ENCODE measurements at places on chromosomes 16 and 17.

DNA sequence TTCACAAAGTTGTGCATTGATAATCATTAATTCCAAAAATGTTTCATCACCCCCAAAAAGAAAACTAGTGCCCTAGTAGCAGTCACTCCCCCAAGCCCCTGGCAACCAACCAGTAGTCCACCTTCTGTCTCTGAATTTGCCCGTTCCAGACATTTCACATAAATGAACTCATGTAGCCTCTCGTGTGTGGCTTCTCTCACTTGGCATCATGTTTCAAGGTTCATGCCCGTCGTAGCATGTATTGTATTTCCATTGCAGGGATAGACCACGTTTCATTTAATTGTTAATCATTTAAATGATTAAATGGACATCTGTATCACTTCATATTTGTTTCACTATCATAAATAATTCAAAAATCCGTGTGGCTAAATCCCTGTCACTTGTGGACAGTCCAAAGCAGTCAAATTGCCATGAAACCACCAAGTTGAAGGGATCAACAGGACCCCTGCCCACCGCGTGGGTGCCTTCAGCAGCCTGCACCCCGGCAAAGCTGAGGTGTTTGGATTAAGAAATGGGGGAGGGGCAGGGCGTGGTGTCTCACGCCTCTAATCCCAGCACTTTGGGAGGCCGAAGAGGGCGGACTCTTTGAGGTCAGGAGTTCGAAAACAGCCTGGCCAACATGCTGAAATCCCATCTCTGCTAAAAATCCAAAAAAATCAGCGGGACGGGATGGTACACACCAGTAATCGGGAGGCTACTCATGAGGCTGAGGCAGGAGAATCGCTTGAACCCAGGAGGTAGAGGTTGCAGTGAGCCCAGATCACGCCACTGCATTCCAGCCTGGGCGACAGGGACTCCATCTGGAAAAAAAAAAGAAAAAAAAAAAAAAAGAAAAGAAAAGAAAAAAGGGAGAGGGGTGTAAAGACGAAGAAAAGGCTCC is 8.7 kb upstream of the FLYWCH2 start:
- H3K36me3 ChIP-seq, result no peaks in the 10 kb centered on the region
- H3K4me1 ChIP-seq, result peaks cover 6% of the 10 kb centered on the region
- no peak overlapping the region for H3K27ac ChIP-seq
- DNase-seq, result no peak

DNA sequence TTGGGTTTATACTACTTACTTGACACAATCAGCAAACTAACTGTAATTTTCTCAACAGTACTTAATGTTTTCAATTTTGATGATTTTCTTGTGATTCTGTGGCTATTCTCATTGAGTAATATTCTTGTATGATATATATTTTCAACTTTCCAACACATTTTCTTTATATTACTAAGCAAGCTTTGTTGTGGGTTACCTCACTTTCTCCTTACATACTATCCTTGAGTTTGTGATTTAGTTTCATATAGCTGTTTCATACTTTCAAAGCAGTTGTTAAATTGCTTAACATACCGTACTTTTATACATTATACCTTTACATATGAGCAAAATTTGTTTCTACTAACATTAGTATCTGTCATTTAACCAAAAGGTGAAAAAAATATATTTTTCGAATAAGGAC is 197.1 kb downstream of the BCAS3 start:
- no peaks in the 10 kb centered on the region for H3K36me3 ChIP-seq
- H3K27me3 ChIP-seq, result peaks cover 4% of the 10 kb centered on the region
- no peak for DNase-seq
- H3K4me3 ChIP-seq, result no peak overlapping the region
- no peak overlapping the region for H3K27ac ChIP-seq

DNA sequence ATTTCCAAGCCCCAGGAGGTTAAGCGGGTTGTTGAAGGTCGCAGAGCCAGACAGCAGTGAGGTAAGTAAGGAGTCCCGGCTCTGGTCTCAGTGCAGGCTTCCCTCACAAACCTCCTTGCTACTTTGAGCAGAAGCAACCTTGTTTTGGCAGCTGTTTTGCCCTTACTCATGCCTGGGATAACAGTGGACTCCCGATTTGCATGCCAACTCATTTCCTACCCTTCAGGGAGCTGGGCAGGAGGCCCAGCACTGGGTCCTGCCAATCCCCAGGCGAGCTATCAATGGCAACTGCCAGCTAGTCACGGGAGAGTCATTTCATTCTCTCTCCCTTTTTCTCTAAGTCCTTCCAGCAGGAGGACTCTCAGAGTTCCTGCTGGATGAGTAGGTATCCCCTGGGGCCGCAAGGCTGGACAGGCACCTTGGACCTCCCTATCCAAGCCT is 72.0 kb upstream of the KSR1 start:
- H3K4me1 ChIP-seq, result peaks cover 16% of the 10 kb centered on the region
- H3K36me3 ChIP-seq, result no peaks in the 10 kb centered on the region
- H3K27ac ChIP-seq, result no peak overlapping the region
- no peak overlapping the region for H3K4me3 ChIP-seq

- peak; percentile 48 for DNase-seq
- peaks cover 64% of the 10 kb centered on the region for H3K27me3 ChIP-seq
- H3K27ac ChIP-seq, result peak overlapping the region; percentile 98
These were observed 1.2 kb upstream of the CBX4 start for GRCh38 chr17:79840269-79840988.

- H3K27ac ChIP-seq, result no peak overlapping the region
- no peak for DNase-seq
- peaks cover 15% of the 10 kb centered on the region for H3K4me1 ChIP-seq
- H3K4me3 ChIP-seq, result no peak overlapping the region
- H3K27me3 ChIP-seq, result peaks cover 18% of the 10 kb centered on the region
- H3K36me3 ChIP-seq, result no peaks in the 10 kb centered on the region
These were observed 87.8 kb downstream of the PLXDC1 start for GRCh38 chr17:39063681-39064069.

- no peaks in the 10 kb centered on the region for H3K36me3 ChIP-seq
- peaks cover 4% of the 10 kb centered on the region for H3K4me1 ChIP-seq
- no peak overlapping the region for H3K4me3 ChIP-seq
- H3K27me3 ChIP-seq, result peaks cover 79% of the 10 kb centered on the region
These were observed 35.1 kb upstream of the SLC38A10 start for GRCh38 chr17:81329927-81330883.

DNA sequence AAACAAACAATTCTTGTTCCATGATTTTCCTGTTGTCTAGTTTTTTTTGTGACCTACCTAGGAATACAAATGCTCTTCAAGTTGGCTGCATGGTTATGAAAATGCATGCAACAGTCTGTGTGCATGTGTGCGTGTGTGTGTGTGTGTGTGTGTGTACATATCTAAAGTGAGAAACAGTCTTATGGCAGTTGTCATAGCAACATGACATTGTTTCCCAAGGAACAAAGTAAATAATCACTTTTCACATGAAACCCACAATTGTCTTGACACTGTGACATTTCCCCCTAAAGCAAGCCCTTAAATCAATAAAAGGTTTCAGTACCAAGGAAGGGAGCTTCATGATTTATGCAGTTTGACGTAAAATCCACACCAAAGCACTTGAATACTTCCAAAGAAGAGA is 758.4 kb downstream of the CDH8 start:
- no peak overlapping the region for H3K4me3 ChIP-seq
- H3K27me3 ChIP-seq, result no peaks in the 10 kb centered on the region
- H3K36me3 ChIP-seq, result no peaks in the 10 kb centered on the region
- H3K4me1 ChIP-seq, result no peaks in the 10 kb centered on the region

- no peaks in the 10 kb centered on the region for H3K4me1 ChIP-seq
- H3K36me3 ChIP-seq, result peaks cover 16% of the 10 kb centered on the region
- H3K27me3 ChIP-seq, result peaks cover 12% of the 10 kb centered on the region
- no peak overlapping the region for H3K4me3 ChIP-seq
- H3K27ac ChIP-seq, result no peak overlapping the region
- no peak for DNase-seq
These were observed 90.3 kb upstream of the BCAR1 start for GRCh38 chr16:75341564-75342307.

DNA sequence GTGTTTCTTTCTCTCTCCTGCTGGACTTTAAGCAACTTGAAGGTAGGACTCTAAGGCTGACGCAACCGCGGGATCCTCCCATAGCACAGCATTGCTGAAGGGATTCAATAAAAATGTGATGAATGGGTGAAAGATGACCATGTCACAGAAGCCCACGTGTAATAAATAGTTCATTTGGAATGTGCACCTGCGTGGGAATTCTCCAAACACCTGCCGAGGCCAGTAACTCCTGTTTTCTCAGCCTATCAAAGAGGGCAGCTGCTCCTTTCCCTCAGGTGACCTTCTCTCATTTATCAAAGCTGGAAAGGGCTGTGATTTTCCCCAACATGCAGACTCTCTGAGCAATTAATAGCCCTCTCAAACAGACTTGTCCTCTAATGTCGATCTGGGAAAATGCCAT is 235.7 kb downstream of the STX8 start:
- no peak overlapping the region for H3K27ac ChIP-seq
- peaks cover 2% of the 10 kb centered on the region for H3K36me3 ChIP-seq
- no peaks in the 10 kb centered on the region for H3K27me3 ChIP-seq
- DNase-seq, result no peak

- no peak overlapping the region for H3K4me3 ChIP-seq
- no peak for DNase-seq
- peaks cover 27% of the 10 kb centered on the region for H3K27me3 ChIP-seq
- H3K4me1 ChIP-seq, result no peaks in the 10 kb centered on the region
- no peaks in the 10 kb centered on the region for H3K36me3 ChIP-seq
- H3K27ac ChIP-seq, result no peak overlapping the region
These were observed 19.2 kb upstream of the MEIOC start for GRCh38 chr17:44637066-44637465.

Data from activated naive CD4-positive, alpha-beta T cell treated with anti-CD3 and anti-CD28 coated beads, Interleukin-2, amount 10 ng/mL, durations not matched to agents 7 days and 5 days (primary cell).